ENCODE measurements at places on chromosomes 7 and 10. TPM values are rescaled to one million over a fixed set of nuclear protein-coding genes. Genes with fewer than 3 reads are reported as not detected.

- DNase-seq = no peak
Measured at GRCh38 chr7:152588350-152588749, 87.6 kb downstream of the XRCC2 start.

GRCh38 chr10:34492081-34492480 lies 323.0 kb downstream of the PARD3 start:
- DNase-seq = no peak

GRCh38 chr10:6200734-6201515 lies 1.8 kb upstream of the PFKFB3 start:
- peak; percentile 56 for DNase-seq

DNA sequence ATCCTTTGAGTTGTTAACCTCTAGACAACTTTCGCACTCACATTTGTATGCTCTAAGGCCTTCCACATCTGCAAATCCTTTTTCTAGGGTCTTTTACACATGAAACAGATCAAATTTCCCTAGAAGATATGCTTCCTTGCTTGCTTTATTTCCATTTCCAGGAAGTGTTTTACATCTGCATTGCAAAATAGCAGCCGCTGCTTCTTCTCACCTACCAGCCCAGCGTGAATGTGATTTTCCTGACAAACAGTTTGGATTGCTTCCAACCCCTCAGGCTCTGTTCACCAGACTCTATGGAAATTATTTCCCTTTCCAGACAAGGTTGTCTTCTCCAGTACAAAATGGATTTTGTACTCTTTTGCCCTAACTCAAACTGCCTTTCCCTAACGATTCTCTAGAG lies 50.9 kb upstream of the PAPSS2 start:
- no peak for DNase-seq

- DNase-seq = peak; percentile 97
Measured at GRCh38 chr7:140696024-140696679, 356 bp upstream of the NDUFB2 start.

DNA sequence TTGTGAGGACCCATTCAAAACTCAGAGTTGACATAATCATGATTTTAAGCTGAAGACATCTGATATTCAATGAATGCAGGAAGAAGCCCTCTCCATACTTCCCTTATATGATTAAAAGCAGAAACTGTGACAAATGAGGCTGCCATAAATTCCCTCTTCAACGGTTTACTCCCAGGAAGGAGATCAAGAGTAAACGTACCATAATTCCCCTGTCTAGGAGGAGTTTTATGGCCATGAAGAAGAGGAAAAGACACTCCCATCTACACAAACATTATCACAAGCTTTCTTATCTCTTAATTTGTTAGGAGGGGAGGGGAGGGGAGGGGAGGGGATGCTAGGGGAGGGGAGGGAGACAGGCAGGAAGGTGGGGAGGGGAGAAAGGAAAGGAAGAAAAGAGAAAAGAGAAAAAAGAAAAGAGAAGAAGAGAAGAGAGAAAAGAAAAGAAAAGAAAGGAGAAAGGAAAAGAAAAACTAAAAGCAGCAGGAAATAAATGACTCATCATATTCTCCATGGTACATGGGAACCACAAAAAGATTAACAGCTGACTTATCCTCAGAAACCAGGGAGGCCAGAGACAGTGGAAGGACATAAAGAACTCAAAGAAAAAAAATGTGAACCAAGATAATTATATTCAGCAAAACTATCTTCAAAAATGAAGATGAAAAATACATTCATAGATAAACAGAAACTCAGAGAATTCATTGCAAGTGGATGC lies 121.6 kb downstream of the ALOX5 start:
- no peak for DNase-seq

DNA sequence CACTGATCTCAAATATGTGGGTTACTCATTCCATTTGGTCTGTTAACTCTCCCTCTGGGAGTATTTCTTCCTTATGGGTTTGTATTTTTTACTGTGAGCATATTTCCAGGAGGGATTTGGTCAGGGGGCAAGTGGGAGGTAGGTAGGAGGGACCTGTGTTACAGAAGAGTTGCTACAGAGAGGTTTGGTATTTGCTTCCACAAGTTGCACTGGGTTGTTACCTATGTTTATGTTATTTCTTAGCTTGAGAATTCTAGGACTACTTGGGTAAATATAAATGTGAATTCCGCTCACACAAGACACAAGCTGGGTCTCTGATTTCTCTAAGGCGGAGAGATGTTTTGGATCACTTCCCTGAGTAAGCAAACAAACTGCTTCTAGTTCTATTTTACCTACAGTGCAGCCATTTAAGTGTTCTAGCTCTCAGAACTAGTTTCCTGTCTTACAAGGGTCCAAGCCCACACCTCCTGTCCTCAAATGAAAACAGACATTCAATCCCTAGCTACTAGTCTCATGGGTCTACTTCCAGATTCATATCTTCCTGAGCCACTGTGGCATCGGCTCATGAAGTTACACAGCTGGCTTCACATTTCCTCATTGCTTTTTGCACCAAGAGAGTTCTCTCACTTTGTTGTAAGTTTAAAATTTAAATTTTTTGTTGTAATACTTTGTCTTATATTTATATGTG lies 75.4 kb upstream of the PPP1R3C start:
- DNase-seq = no peak

- no peak for DNase-seq
Measured at GRCh38 chr10:61454541-61454940, 1.4 kb upstream of the TMEM26 start.

DNA sequence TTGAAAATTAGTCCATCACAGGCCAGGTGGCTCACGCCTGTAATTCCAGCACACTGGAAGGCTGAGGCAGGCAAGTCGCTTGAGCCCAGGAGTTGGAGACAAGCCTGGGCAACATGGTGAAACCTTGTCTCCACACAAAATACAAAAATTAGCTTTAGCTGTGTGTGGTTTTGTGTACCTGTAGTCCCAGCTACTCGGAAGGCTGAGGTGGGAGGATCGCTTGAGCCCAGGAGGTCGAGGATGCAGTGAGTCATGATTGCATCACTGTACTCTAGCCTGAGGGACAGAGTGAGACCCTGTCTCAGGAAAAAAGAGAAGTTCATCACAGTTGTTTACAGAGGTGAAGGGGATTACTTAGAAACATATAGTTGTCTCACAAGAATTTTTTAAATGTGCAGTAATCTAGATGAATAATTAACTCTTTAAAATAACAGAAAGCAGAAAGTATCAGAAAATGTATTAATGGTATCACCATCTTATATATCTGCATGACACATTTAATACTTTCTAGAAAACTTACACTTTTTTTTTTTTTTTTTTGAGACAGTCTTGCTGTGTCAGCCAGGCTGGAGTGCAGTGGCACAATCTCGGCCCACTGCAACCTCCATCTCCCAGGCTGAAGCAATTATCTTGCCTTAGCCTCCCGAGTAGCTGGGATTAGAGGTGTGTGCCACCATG lies 8.9 kb downstream of the LCOR start:
- no peak for DNase-seq

- no peak for DNase-seq
Measured at GRCh38 chr10:110218632-110219031, 11.2 kb downstream of the MXI1 start.

GRCh38 chr7:18400726-18401125 lies 94.8 kb upstream of the HDAC9 start:
- DNase-seq = no peak

- no peak for DNase-seq
Measured at GRCh38 chr10:36448760-36449691, 676.4 kb upstream of the ANKRD30A start.

- DNase-seq = no peak
Measured at GRCh38 chr7:100111914-100112313, 7.2 kb downstream of the TAF6 start.

GRCh38 chr10:635088-635861 lies 54.2 kb downstream of the DIP2C start:
- DNase-seq = no peak

DNA sequence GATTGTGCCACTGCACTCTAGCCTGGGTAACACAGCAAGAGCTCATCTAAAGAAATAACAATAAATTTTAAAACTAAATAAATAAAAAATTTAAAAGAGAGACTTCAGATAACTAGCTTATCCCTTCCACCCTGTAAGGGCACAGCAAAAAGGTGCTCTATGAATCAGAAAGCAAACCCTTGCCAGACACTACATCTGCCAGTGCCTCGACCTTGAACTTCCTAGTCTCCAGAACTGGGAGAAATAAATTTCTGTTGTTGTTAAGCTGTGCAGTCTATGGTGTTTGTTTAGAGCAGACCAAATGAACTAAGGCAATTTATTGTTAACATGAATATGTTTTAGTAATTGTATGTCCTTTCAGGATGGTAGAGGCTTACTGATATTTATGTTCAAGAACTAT lies 174.9 kb upstream of the TRIM24 start:
- no peak for DNase-seq

DNA sequence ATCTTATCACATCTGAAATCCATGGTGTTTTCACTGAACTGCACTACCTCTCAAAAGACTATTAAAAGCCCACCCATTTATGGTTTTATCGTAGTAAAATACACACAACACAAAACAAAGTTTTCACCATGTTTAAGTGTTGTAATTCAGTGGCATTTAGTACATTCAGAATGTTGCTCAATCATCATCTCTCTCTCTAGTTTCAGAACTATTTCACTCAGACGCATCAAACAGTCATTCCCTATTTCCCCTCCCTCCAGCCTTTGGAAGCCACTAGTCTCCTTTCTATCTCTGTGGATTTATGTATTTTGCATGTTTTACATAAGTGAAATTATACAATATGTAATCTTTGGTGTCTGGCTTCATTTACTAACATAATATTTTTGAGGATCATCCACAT lies 332.6 kb downstream of the TNS3 start:
- no peak for DNase-seq

DNA sequence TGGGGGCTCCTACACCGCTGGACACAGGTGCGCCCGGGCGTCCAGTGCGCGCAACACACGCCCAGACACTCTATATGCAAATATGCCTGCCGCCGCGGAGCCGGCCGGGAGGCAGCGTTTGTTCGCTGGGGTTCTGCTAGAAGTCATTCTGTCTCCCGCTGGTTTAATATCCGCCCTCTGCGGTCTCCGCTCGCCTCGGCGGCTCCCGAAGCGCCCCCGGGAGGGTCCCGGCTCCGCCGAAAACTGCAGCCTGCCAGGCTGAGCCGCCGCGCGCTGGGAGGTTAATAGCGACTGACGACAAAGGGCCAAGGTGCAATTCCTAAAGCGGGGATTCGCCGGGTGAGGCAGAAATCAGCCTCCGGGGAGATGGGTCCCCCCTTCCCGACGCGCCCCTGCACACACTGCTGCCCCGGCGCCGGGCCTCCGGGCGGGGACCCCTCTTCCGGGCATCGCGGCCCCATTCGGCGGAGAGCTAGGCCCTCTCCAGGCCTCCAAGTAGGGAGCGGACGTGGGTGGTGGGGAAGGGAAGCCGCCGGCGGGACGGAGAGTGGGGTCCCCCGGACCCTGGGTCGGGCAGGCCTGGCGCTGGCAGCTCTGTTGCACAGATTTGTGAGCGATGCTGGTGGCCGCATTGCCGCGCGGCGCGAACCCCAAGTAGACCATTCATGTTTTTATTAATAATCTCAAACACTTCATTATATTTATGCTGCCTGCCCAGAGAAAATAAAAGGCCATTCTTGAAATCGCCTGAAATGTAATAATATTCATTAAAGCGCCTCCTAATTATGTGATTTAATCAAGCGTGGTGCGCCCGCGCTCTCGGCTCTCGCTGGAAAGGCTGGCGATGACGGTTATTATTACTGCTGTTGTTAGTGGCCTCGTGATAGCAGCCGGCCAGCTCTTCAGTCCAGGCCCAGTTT lies 9.1 kb downstream of the EN2 start:
- DNase-seq = no peak

GRCh38 chr7:143247372-143247771 lies 15.9 kb upstream of the GSTK1 start:
- no peak for DNase-seq

DNA sequence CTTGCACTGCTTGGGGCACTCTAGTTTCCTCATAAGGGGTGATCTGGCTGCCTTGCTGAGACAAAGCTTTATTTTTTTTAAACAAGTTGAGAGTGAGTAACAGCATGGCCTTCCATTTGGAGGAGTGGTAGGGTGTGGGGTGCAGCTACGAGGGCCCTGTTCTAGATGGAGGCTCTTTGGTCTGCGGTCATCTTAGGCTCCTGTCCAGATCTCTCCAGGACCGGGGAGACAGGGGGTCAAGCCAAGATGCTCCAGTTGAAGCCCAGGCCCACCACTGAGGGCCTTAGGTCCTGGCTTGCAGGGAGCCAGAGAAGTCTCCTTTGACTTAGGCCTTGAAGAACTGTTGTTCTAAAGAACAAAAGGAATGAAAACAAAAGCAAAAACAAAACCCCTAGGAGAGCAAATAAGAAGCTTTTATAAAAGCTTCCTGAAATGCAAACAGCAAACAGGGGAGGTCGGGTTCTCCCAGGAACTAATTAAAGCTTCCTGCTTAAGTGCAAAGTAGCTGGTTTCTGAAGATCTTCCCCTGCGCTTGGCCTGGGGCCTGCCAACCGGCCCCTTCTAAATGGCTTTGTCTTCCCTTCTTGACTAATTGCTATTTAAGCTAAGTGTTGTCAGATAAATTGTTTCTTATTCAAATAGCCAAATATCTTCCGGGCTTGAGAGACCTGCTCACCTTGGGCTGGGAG lies 259.2 kb downstream of the GLRX3 start:
- no peak for DNase-seq

SPDYE16 gene
- total RNA-seq = not detected

ANXA8L1 gene
- not detected for total RNA-seq

SEPTIN7 gene
- total RNA-seq = 164 TPM

ENO4 gene
- not detected for total RNA-seq

PRKCQ gene
- total RNA-seq = 0.94 TPM

OPALIN gene
- total RNA-seq = not detected

RPEL1 gene
- total RNA-seq = not detected

PDZD8 gene
- 82.0 TPM for total RNA-seq

AMPH gene
- total RNA-seq = 0.49 TPM

AEBP1 gene
- 21.4 TPM for total RNA-seq

NPC1L1 gene
- 0.10 TPM for total RNA-seq

Measured in colonic mucosa (tissue), 4 donors.